ENCODE measurements at places on chromosomes 5 and 9.

DNA sequence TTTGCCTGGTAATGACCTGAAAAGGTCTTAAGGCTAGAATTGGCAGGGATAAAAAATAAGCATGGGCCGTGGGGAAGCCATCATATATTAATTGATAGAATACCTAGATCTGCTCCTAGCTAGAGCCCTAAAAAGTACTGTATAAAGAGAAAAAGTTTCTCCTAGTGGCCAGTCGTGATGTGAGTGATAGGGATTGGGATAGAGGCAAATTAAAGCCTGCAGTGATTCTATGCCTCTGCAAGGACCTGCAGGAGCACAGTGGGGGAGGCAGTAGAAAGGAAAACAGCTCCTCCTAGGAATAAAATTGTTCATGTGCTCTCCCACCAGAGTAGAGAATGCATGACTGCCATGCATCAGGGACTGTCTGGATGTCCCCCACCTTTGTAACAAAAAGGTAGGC lies 56.2 kb upstream of the FTMT start:
- DNase-seq: no peak

- DNase-seq: no peak
These were observed 25.4 kb upstream of the NKD2 start for GRCh38 chr5:983238-983524.

- DNase-seq: no peak
These were observed 53.7 kb downstream of the MARCHF3 start for GRCh38 chr5:126976520-126977172.

- no peak for DNase-seq
These were observed 65.9 kb downstream of the PPARGC1B start for GRCh38 chr5:149796030-149796429.

- DNase-seq: no peak
These were observed 86.4 kb downstream of the MSX2 start for GRCh38 chr5:174810796-174811195.

Data from hematopoietic multipotent progenitor cell (in vitro differentiated cells).